ENCODE measurements at places on chromosomes 1 and 21.

- no peak for DNase-seq
These were observed 27.0 kb upstream of the IL10 start for GRCh38 chr1:206799311-206799710.

DNA sequence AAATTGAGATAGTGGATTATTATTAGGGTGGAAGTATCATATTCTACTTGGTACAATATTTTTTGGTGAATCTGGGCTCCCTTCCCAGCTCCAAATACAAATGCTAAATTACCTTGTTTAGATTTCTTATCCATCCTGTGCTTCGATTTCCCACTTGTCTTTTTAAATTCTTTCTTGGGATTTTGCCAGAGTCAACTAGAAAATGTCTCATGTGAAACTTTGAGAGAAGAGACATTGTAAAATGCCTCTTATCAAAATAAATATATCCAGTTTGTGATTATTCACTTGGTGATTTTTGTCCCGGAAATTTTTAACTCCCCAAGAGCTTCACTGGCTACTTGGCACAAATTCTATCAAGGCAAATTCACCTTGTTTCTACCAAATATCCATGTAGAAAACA lies 202.0 kb downstream of the FMN2 start:
- DNase-seq = no peak

DNA sequence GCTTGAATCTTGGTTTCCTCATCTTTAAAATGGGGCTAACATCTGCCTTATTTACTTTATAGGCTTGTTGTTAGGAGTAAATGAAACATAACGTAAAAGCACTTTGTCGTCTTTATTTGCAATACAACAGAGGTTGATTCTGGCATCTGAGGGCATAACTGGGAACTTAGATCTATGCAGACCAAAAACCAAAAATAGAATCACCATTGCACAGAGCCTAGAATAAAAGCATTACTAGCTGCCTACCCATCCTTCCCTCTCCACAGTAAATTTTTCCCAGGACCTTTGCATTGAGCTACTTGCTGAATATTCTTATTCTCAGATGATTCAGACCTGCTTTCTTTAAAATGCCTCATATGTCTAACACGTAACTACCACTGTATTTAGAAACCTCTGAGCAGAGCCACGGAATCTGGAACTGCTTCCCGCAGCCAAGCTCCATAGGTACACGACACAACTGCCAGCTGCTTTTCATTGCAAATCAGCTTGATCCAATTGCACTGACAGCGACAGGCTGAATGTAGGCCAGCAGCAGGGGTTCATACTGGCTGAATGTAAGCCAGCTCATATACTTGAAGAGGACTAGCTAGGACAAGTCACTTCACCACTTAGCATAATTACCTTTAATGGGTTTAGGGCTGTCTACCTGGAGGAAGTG lies 33.2 kb upstream of the SERBP1 start:
- no peak for DNase-seq

- DNase-seq = no peak
These were observed 184.2 kb upstream of the USP24 start for GRCh38 chr1:55399346-55399745.

GRCh38 chr1:23111600-23112535 lies 56.8 kb downstream of the LUZP1 start:
- DNase-seq = no peak

DNA sequence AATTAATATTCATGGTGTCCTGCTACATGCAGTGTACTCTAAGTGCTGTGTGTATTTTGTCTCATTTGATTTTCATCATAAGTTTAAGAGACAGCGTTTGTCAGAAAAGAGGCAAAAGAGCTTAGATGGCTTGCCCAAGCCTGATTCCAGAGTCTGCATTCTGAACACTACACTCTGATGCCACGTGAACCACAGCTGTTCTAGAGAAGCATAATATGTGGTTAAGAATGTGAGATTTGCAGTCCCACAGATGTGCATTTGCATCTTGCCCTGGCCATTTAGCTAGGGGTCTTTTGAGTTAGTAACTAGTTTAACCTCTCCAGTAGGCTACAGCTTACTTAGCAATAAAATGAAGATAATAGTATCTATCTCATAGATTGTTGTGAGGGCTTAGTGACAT lies 9.2 kb upstream of the GADD45A start:
- DNase-seq = no peak
